ENCODE measurements at places on chromosomes 3 and 15.

DNA sequence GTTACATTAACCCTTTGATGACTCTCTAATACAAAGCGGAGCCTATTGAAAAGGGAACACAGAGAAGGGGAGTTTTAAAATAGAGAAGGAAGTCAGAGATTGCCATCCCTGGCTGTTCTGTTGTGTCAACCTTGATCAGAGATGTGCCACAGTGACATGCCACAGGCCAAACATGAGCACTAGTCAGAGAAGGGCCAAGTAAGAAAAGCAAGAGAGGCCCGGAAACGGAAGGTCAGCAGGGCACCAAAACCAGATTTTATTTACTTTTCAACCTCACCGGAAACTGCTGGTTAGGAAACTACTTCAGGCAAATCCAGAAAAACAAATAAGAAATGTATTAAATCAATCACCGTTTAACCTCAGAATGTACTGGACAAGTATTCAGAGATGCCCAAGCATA is 171.8 kb downstream of the ALCAM start:
- no peak for DNase-seq

GRCh38 chr15:53918180-53919079 is 59.8 kb upstream of the UNC13C start:
- no peak for DNase-seq

GRCh38 chr3:120090422-120090821 is 3.8 kb downstream of the GSK3B start:
- no peak for DNase-seq

GRCh38 chr3:33898901-33899300 is 100.5 kb downstream of the PDCD6IP start:
- no peak for DNase-seq

DNA sequence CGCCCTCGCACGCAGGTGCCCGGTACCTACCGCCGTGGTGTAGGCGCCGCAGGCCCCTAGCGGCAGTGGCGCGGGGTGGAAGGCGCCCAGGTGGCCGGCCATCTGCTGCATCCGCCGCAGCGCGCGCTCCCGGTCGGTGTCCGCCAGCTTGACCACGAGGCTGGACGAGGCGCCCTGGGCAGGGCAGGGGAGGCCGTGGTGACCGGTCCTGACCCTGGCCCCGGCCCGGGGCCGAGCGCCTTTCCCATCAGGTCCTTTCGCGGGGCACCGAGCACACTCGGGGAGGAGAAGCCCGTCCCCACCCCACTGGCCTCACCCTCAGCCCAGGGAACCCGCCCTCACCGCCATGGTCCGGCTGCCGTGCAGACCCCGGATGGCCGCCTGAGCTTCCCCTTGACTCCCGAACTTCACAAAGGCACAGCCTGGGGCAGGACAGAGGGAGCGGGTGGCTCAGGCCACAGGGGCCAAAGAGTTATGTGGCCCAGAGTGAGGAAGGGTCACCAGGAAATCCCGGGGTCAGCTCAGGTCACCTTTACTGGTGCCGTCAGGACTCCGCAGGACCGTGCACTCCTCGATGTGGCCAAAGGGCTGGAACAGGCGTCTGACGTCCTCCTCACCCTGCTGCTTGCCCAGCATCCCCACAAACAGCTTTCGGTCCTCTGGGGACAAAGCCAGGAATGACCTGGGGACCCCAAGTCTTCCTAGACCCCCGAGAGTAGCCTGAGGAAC is 17.4 kb upstream of the PARP6 start:
- no peak for DNase-seq

DNA sequence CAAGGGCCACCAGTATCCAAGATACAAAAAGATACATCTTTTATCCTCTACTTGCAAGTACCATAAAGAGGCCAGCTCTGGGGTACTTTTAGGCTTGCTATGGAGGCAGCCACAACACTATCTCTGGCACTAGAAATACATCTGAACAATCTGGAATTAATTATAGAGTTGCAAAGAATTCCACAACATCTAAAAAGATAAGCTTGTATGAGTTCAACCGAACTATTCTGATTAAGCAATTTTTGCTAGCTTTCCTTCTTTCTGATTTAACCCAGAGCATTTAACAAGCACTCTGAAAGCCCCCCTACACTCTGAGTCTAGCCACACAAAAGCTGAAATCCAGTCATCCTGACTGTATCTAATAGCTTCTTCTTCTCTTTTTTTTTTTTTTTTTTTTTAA is 95.4 kb downstream of the FRMD5 start:
- DNase-seq = no peak

DNA sequence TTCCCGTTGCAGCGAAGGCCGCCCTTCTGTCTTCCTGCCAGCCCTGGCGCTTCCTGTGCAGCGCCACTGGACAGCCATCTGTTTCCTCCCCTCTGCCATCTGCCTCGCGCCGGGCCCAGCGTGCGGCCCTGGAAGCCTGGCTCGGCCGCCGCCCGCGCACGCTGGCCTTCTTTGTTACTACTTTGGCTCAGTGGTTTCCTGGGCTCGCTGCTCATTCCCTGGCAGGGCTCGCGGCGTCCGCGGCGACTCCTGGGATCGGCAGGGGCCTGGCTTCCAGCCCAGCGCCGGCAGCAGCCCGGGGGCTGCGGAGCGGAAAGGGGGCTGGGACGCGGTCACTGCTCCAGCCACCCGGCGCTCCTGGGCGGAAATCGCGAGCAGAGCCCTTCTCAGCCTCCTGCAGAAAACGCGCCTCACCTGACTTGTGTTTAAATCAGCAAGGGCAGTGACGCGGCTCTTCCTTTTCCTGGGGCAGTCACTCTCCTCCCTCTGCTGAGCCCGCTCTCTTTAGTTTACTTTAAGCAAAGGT is 10.0 kb downstream of the CMTM7 start:
- peak; percentile 70 for DNase-seq

- DNase-seq = no peak
Measured at GRCh38 chr3:36677331-36678007, 86.9 kb downstream of the DCLK3 start.

DNA sequence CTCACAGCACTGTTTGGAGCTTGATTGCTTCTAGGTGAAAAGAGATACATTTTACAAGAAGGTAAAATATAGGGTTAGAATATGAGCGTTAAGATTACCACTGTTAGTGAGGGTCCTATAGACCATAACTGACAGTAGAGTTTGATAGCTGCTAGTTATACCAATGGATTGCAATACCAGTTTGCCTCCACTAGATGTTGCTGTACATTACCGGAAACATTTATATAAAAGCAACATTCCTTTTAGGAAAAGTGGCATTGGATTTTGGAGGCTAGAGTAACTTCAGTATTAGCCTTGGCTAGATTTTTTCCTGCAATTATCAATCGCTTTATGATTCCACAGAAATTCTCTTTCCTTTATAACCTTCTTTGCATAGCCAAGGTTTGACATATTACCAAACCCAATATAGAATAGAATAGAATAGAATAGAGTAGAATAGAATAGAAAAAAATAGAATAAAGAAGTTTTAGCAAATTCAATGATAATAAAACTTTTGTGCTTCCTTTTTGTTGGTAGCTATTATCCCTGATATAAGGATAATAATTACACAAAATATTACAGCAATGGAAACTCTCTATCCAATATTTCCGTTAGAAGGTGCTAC is 1093.6 kb upstream of the ALCAM start:
- DNase-seq = no peak

GRCh38 chr3:195701042-195701915 is 19.5 kb upstream of the MUC20 start:
- no peak for DNase-seq

DNA sequence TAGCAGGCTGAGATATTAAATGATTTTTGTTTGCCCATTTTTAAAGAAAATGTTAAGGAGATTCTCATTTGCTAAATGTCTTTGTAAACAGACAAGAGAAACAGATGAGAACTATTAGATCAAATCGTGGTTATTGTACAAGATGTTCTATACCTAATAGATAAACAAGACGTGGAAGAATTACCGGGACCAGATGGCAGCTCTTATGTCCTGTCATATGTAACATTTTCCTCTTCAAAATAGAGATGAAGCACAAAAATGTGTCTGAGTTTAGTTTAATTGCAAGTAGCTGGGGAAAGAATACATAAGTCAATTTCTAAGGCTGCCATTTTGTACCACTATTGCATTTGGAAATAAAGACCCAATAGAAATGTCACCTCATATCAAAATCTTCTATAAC is 553.7 kb downstream of the TUSC7 start:
- DNase-seq = no peak

DNA sequence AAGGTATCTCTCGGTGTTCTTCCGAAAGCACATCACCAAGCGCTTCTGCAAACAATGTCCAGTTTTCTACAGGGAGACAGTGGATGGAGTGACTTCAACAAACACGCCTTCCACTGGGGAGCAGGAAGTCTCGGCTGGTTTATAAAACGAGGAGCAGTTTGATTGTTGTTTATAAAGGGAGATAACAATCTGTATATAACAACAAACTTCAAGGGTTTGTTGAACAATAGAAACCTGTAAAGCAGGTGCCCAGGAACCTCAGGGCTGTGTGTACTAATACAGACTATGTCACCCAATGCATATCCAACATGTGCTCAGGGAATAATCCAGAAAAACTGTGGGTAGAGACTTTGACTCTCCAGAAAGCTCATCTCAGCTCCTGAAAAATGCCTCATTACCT is 4.6 kb downstream of the CCR2 start:
- no peak for DNase-seq

DNA sequence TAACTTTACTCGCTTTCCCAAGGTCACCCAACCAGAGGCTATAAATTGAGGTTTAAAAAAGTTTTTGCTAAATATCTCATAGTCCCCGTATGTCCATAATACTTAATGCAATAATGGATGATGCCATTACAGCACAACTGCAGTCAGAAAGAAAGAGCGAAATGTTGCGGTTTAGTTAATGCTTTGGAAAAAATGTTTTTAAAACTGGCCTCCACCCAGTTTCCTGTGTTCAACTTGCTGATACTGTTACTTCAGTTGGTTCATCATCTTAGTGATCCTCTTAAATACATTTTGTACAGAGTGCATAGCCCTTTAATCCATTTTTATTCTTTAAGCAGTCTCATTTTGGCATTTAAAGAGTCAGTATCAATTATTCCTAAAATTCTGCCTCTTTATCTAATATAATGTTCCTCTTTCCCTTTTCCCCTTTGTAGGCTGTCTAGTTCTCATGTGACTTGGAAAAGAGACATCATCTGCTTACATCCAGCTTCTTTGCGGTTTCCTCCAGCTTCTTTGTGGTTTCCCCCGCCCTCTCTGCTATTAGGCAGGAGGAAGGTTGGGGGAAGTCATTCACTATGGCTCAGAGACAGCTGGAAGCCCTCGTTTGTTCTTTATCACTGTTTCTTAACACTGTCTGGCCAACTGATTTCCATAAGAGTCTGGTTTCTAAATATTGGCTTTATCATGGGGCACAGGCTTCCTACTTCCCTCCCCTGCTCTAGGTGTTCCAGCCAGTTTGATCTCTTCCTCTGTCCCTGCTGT is 154.3 kb downstream of the GOLIM4 start:
- DNase-seq = no peak

GRCh38 chr15:28085489-28086174 is 13.5 kb downstream of the OCA2 start:
- DNase-seq = no peak

DNA sequence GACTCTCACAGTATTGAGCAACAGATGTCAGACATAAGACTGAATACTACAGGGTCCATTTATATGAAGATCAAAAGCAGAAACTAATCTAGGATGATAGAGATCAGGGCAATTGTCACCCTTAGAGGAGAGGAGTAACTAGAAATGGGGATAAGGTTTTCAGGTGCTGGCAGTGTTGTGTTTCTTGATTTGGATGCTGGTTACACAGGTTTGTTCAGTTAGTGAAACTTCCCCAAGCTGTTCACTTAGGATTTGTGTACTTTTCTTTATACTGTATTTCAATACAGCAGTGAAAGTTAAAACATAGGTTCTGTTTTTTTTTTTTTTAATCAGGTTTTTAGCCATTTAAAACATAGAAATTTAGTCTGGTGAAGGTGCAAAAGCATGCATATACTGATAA is 39.1 kb upstream of the CMTM7 start:
- DNase-seq = no peak

DNA sequence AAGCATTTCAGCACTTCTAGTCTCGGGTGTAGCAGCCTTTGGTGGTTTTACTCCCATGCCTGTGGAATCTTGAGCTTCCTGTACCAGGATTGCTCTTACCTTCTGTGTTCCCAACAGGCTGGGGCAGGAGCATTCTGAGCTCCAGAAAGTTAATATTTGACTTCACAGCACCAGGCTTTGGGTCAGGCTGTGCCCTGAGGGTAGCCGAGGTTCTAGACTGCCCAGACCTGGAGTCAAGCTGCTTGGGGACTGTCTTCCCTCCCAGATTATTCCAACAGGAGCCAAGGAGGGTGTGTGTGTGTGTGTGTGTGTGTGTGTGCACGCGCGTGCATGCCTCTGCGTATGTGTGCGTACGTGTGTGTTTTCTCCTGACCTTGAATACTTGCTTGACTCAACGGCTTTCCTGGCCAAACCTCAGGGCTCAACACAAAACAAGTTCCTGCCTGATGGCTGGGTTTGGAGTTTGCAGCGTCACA is 94.8 kb downstream of the FLNB start:
- DNase-seq = no peak

GRCh38 chr3:106305127-106305526 is 436.3 kb upstream of the CBLB start:
- DNase-seq = no peak

GRCh38 chr3:138089091-138089490 is 26.3 kb downstream of the DZIP1L start:
- no peak for DNase-seq

GRCh38 chr3:161568671-161569070 is 72.1 kb downstream of the OTOL1 start:
- no peak for DNase-seq

DNA sequence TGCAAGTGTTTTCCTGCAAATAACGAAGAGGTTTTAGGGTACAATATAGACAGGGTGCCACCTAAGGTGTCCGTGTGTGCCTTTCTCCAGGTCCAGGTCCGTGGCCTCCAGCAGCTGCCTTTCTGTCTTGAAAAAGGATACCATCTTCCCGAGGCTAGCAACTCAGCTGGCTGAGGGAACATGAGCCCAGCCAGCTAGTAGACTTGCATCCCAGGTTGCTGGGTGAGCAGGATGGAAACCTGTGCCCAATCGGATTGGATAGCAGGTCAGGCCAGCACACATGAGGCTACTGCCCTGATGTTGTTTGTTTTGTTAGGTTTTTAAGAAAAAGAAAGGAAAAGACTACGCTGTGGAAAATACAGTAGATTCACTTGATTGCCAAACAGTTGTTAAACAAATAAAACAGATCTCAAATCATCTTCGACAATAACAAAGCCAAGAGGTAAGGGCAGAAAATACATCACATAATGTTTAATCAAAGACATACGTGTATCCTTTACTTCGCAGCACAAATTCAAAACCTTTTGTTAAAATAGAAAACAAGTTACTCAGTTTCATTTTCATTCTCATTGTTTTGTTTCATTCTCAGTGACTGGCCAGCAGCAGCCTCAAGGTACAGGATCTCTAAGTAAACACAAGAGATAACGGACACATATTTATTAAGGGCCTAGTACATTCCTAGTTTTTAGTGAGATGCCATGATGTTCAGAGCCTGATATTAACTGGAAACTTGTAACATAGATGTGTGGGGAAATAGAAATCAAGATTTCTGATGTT is 661.2 kb upstream of the NR2F2 start:
- DNase-seq = peak; percentile 4

GRCh38 chr3:53524566-53524965 is 30.2 kb downstream of the CACNA1D start:
- no peak for DNase-seq
